ENCODE measurements at places on chromosomes 13 and 19.
A peak's percentile ranks its signal among the peaks of the same experiment; 100 is the strongest.

DNA sequence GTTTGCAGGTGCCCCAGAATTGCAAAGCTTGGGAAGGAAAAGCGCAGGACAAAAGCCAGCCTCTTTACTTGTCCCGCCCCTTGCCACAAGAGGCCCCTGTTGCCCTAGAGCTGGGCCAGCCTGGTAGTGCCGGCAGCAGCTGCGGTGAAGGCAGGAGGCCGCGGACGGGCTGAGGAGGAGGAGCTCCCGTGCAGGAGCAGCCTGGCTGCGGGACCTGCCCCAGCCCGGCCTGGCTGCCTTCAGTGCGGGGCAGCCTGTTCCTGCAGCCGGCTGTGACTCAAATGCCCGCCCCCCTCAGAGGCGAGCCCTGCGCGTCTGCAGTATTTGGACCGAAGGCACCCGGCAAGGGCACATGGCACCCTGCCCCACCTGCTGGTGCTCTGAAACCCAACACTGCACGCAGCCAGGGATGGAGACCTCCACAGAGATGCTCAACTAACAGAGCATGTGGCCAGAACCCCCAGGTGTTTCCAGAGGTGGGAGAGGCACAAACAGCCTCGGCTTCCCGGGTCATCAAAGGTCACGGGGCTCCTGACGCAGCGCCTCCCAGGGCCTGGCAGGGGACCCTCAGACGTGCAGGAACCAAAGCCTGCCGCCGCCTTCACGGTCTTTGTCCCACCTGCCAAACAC is 29.7 kb downstream of the NAXD start:
- DNase-seq, result peak; percentile 16

GRCh38 chr19:32767951-32768679 is 48.5 kb downstream of the TDRD12 start:
- no peak for DNase-seq

- no peak for DNase-seq
These were observed 157.6 kb downstream of the KLF5 start for GRCh38 chr13:73216381-73216831.

GRCh38 chr13:27709779-27710178 is 82.5 kb upstream of the GSX1 start:
- no peak for DNase-seq

DNA sequence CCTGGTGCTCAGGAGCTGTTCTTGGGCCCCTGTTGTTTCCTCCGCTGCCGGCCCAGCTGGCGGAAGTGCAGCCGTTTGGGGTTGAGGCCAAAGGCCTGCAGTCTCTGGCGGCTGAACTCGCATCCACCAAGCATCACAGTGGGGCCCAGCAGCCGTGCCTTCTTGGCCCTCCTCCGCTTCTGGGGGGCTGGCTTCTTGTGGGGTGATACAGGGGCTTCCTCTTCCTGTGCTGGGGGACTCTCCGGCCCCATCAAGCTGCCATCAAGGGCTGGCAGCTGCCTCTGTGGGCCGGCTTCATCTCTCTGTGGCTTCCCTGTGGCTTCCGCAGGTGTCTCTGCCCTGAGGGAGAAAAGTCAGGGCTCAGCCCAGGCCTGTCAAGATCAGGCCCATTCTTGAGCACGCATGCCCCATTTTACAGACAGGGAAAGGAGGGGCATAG is 10.3 kb downstream of the ATG4D start:
- DNase-seq, result no peak

DNA sequence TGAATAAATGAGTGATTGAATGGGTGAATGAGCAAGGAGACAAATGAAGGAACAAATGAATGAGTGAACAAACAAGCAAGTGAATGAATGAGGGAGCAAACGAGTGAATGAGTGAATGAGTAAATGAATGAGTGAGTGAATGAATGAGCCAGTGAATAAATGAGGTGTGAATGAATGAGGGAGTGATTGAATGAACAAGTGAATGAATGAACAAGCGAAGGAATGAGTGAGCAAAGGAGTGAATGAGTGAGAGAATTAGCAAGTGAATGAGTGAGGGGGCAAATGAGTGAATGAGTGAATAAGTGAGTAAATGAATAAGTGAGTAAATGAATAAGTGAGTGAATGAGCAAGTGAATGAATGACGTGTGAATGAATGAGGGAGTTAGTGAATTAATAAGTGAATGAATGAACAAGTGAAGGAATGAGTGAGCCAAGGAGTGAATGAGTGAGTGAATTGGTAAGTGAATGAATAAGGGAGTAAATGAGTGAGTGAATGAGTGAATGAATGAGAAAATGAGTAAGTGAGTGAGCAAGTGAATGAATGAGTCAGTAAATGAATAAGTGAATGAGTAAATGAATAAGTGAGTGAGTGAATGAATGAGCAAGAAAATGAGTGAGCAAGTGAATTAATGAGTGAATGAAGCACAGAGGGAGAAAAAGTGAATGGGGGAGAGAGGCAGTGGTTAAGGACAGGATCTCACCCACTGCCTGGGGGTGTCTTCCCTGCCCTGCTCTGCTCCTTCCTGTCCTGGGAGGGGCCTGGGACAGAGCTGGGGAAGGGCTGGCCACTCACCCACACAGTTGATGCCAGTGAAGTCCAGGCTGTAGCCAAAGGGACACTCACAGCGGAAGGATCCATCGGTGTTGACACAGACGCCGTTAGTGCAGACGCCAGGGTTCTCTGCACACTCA is 36.4 kb downstream of the CCL25 start:
- no peak for DNase-seq

- DNase-seq, result no peak
These were observed 143.3 kb downstream of the KCNRG start for GRCh38 chr13:50158385-50159165.

DNA sequence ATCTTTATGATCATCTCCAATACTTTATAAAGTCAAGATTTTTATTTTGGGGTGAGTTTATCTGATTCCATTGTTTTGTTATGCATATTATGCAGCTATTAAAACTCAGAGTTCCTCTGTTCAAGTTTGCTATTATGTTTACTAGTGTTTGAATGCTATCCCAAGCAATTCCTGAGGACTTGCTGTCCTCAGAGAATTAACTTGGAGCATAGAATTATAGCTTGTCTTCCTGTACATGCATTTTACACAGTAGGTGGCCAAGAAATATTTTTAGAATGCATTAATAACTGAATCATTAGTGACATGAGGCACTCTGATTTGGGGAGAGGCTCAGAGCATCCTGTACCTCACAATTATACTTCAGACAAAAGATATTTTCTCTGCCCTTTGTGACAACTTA is 195.6 kb upstream of the MIR17HG start:
- DNase-seq, result no peak

DNA sequence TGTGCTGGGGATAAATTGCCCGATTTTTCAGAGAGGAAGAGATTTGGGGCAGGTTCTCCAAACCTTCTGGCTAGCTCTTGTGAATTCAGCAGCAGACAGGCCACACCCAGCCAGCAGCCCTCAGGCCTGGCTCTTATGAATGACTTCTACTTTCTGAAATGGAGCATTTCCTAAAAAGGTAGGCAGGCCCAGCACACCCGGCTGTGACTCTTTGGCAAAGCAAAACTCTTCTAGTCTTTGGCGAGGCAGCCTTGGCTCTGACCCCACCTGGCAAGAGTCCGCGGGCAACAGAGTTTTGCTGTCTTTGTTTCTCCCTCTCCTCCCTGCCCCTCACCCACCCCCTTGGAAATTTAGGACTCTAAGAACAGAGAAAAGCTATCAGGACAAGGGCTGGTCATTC is 221.2 kb downstream of the ZNF536 start:
- no peak for DNase-seq

GRCh38 chr13:110238818-110239195 is 68.2 kb downstream of the COL4A1 start:
- no peak for DNase-seq

DNA sequence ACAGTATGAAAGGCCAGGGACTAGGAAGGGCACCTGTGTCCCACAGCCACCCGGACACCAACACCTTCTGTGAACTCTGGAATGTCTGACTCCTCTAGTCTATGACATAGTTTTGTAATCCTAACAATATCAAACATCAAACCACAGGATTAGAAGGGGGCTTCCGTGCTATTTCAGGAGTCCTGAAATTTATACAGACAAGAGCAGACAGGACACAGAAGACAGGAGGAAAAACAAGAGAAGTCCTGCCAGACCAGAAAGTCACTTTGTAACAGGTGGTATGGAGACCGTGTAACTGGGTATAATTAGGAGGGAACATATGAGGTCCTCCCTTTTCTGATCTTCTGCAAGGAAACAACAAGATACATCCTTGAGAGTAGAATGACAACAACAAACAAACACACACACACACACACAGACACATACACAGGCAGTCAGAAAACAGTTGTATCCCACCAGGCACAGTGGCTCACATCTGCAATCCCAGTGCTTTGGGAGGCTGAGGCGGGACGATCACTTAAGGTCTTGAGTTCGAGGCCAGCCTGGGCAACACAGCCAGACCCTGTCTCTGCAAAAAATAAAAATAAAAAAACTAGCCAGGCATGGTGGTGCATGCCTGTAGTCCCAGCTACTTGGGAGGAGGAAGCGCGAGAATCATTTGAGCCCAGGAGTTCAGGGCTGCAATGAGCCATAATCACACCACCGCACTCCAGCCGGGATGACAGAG is 13.1 kb downstream of the INSR start:
- DNase-seq, result no peak

DNA sequence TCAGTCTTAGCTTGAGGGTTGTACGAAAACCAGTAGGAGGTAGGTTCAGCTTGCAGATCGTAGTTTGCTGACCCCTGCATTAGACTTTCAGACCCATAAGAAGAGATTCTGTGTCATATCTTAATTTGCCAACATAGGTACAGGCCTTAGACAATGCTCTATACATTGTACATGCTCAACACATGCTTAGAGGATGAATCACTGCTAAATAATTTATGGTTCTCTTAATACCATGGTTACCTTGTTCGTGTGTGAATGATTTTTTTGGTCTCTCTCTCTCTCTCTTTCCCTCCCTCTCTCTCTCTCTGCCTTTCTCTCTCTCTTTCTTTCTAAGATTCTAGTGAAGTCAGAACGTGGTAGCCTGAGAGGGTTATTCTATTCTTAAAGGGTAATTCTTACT is 112.2 kb downstream of the FGF14 start:
- DNase-seq, result no peak

GRCh38 chr19:872266-872951 is 12.9 kb downstream of the CFD start:
- DNase-seq, result peak; percentile 76

- no peak for DNase-seq
These were observed 211.3 kb downstream of the RBM26 start for GRCh38 chr13:79194727-79195126.

DNA sequence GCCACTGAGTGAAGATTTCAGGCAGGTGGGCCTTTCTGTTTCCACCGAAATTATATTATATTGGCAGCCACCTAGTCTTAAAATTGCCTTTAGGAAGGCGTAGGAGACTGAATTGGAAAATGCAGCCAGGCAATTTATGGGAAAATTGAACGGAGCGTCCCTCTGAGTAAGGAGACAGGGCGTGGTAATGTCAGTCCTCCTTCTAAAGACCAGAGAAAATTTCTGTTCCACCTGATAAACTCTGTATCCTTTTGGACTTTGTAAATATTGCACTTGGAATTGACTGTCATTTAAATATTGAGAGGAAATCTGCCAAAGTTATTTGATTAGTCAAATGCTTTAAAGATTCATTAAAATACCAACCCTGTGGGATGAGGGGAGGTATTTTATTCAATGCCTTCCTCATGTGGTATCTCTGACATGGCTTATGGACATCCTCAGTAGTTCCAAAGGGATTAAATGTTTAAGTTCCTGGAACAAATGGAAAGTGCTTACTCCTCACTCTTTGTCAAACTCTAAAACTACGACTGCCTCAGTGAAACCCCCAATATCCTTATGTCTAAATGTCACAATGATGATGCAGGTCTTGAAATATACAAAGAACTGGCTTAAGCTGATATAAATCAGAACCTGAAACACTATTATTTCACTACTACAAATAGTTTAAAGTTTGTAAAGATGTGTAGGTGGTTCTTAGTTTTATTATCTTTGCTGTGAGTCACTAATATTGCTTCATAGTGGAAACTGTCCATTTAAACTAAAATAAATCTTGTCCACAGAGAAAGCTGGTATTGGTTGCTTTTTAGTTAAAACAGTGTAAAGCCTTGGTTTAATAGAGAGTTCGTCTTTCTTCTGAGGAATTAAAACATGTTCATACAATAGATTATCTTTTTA is 203.2 kb downstream of the FGF14 start:
- no peak for DNase-seq

DNA sequence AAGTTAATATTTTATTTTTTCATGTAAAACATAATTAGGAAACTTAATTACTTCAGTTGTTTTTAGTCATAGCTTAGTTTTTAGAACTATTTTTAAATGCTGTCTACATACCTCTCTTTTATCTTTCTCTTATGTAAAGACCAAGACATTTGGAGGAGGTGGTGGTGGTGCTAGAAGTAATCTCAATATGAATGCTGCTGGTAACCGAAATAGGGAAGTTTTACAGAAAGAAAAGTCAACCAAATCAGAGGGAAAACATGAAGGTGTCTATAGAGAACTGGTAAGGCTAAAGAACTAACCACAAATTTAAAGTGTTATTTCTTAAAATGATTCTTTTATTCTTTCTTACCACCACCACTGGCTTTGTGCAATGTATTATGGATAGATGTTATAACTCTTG is 97.3 kb downstream of the TDRD3 start:
- peak; percentile 16 for DNase-seq

- DNase-seq, result no peak
These were observed 868 bp upstream of the UBAC2 start for GRCh38 chr13:99199541-99200431.

GRCh38 chr13:32048816-32049215 is 17.2 kb downstream of the FRY start:
- DNase-seq, result no peak

- peak; percentile 47 for DNase-seq
These were observed 63.4 kb downstream of the EFNB2 start for GRCh38 chr13:106471957-106472543.

DNA sequence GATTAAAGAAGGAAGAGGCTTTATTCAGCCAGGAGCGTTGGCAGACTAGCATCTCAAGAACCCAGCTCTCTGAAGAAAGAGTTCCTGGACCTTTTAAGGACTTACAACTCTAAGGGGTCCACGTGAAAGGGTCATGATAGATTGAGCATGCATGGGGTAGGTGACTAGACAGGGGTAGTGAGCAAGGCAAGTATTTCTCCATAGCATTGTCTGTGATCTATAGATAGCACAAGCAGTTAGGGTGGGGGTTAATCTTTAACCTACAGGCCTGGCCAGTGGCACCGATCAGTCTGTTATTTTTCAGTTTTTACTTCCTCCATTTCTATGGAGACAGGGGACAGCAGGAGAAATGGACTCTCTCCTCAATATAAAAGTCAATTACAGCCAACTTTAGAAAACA is 983.7 kb downstream of the SLITRK1 start:
- DNase-seq, result no peak

- no peak for DNase-seq
These were observed 27.8 kb upstream of the TDRD3 start for GRCh38 chr13:60369242-60369641.

- DNase-seq, result no peak
These were observed 13.9 kb downstream of the VSTM2B start for GRCh38 chr19:29539670-29540069.

DNA sequence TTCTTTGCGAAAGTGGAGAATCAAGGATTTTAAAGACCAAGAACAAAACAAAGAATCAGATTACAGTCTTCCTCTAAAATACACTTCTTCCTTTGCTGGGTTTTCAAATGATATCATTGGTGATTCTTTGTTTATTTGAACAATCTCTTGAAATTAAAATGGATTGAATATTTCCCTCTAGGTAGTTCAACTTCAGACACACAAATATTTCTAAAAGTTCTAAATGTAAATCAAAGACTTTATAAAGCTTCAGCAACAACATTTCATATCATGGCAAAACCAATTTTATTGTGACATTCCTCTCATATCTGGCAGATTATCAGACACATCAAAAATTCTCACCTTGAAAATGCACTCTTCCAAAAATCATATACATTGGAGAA is 13.0 kb downstream of the ZIC2 start:
- no peak for DNase-seq
